Left kidney (tissue), 8 donors: ENCODE measurements at places on chromosomes 3 and 15. TPM values are rescaled to one million over a fixed set of nuclear protein-coding genes. Genes with fewer than 3 reads are reported as not detected.

DNA sequence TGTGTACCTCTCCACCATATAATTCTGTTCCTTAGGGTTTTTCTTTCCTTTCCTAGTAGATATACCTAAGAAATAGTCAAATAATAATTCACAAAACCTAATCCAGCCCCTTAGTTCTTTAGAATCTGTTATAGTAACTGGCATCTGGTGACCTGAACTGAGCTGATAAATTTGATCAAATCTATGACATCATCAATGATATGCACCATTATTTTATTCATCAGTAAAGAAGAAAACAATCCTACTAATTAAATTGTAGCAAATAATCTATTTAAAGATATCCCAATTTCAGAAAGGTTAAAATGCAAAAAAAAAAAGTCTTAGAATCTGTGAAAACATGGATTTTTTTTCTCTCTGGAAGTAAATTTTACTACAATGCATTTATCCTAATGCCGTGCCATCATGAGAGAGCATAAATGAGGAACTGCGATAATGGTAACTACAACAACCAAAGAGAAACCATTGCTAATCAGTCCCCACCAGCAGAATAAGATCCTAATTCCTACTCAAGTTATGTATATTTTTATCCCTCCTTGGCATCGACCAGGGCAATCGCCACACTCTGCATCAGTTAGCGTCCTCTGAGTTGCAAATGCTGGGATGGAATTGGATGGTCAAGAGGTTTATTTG is 6.6 kb upstream of the MNS1 start:
- DNase-seq, result no peak

Gene NEK10
- polyA plus RNA-seq, result 2.3 TPM

Gene TMCO5A
- not detected for polyA plus RNA-seq

Gene ZNF620
- polyA plus RNA-seq, result 13.0 TPM

DNA sequence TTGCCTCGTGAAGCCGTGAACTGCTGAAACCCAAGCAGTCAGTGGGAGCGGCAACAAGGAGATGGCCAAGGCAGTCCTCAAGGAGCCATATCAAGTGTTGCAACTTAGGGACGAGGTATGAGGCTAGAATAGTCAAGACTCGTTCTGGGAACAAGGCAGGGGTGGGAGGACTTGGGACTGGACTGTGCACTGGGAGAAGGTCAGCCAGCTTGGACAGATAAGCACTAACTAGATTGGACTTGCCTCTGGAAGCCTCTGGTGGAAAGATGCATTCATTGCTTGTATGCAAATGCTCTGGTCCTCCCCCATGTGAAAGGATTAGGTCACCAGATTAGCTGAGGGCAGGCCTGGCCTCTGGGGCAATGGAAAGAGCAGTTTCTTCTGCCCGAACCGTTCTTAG is 123.3 kb upstream of the CTNNB1 start:
- no peak for DNase-seq

DNA sequence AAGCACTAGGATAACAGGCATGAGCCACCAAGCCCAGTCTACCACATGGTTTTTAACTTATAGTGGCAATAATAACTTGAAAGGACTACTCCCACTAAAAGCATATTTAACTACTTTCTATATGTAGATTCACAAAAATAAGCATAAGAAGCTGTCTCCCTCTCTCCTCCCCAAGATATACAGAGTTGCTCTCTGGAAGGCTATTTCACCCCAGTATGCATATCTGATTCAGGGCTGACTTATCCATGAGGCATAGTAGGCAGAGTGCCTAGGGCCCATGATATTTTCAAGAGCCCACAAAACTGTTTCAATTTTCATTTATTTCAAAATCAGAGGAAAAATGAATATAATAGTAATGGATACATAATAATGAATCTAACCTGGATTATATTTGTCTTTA is 20.5 kb downstream of the ATP8B4 start:
- no peak for DNase-seq

- DNase-seq, result peak; percentile 46
These were observed 24.1 kb upstream of the OR5K4 start for GRCh38 chr3:98329392-98330124.

Gene CASR
- polyA plus RNA-seq, result 24.9 TPM

DNA sequence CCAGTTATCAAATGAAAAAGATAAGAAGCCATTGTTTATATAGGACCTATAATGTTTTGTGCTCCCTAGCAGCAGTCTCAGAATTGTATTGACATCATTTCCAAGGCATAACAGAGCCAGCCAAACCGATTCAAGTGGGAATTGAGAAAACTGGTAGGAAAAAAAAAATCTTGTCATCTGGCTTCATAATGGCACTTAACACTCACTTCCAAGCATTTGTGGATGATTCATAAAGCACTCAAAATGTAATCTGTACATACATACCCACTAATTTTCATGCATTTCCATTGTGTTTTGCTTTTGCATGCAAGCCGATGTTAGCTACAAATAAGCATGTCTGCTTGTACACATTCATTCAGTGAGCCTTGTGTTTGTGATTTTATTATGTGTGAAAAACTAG is 18.6 kb upstream of the TRPC1 start:
- DNase-seq, result no peak
